Stimulated activated CD4-positive, alpha-beta T cell treated with anti-CD3 and anti-CD28 coated beads, Interleukin-4, amount 100 ng/mL, for 4 hours (primary cell): ENCODE measurements at places on chromosomes 5 and 9.

- no peak for DNase-seq
Observed at GRCh38 chr5:76689321-76690036, 26.4 kb upstream of the F2R start.

DNA sequence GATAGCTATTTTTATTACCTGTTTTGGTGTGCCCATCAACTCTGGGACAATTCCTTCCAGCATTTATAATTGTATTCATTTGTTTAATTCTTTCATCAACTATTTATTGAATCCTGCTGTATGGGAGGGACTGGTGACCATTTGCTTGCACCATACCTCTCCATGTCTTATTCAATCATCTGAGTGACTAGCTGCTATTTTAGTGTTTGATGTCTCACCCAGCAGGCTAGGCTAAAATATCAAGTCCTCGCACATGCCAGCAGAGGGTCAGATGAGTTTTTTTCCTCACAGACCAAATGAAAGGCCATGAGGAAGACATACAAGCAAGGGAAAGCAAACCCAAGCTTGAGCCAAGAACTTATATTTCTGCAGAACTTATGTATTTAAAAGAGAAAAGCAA, 63.9 kb downstream of the CETN3 start:
- no peak for DNase-seq

- DNase-seq: no peak
Observed at GRCh38 chr5:24767086-24767485, 122.3 kb upstream of the CDH10 start.

GRCh38 chr5:100772006-100772405, 131.1 kb downstream of the ST8SIA4 start:
- no peak for DNase-seq

DNA sequence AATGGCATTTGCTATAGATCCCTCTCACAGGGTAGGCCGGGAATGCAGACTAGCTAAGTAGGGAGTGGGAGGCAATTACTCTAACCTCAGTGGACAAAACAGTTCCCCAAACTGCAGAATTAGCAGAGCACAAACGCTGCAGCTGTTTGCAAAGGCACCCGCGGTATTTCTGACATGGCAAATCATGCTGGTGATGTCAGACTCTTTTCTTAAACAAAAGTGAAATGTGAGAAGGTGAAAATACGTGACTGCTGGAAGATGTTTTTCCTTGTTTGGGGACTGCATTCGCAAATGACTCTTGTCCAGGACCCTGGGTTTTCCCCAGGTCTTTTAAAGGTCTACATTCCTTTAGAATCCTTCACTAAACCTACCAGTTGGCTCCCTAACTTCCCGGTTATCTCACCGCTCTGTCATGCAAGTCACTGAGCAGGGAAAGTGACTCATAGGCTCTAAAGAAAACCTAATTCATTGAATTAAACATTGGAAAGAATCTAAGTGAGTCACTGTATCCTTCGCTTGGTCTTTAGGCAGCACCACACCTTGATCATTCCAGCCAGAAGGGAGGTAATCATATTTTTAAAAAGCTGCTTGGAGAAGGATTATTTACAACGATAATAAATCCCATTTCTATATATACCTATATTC, 91.5 kb upstream of the DNAH5 start:
- no peak for DNase-seq

DNA sequence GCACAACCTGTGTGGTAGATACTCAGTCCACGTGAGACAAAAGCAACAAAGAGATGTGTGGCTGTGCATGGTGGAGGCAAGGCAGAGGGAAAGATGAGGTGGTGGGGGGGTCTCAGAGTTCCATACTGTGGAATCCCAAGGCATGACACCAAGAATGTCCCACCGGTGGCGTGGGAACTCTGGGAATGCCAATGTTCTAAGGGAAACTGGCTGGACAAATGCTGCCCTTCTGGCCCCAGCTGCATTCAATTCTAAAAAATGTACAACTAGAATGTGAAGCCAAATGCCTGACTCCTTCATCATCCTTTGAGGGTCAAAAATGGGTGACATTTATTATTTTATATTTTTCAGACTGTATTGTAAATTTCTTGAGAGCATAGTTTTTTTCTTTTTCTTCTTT, 58.2 kb upstream of the EQTN start:
- no peak for DNase-seq

- DNase-seq: no peak
Observed at GRCh38 chr5:55102348-55102747, at the start of gene GZMA. Gene GZMA (plus strand): TSS chr5:55102646. CDS start chr5:55102683, 37 bp downstream.

GRCh38 chr9:16180546-16180945, 627.7 kb downstream of the CCDC171 start:
- DNase-seq: no peak

- no peak for DNase-seq
Observed at GRCh38 chr5:124627815-124628595, 118.4 kb downstream of the ZNF608 start.

DNA sequence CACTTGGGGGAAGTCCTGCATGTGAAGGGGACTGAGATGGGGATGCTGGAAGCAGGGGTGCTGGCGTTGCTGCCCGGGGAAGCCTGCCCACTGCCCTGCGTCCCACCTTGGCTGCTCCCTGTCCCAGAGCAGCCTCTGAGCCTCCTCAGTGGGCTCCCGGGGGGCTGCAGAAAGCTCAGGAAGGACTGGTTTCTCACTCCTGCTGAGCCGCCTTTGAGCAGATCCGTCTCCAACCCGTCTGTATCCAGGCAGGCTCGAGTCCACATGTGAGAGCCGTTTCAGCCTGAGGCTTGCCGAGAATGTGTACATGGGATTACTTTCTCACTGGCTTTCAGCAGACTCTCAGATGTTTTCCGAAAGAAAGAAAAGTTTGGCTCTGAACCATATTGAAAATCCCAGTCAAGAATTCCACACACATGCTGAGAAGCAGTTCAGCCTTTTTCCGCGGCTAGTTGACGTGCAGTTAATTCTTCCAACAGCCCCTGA, 95.3 kb upstream of the COL5A1 start:
- no peak for DNase-seq

DNA sequence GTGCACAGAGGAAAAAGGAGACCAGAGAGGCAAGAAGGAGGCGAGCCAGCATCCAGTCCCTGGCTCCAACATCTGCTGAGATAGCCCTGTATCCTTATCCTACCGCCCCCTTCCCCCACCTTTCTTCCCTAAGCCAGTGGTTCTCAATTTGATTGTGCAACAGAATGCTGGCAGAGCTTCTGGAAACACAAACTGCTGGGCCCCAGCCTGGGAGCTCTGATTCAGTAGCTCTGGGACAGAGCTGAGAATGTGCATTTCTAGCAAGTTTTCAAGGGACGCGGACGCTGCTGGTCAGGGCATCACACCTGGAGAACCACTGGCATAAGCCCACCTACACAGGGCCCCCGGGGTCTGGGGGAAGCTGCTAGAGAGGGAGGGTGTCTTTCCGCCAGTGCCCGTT, 21.1 kb downstream of the AK8 start:
- DNase-seq: no peak

DNA sequence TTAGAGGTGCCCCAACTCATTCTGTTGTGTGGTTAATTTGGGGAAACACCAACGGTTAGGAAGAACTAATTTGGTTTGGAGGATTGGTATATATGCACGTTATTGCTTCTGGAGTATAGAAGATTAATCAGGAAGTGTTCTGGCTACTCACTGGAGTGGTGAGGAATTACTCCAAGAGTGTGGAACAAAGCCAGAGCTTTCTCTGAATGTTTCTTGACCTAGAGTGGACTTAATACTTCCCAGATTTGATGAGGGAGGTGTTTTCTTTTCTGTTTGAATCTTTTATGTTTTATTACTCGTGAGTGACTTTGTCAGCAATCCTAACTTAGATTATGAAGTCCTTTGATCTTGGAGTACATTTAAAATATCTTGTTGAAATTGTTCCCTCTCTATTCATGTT, 163.7 kb downstream of the MAN2A1 start:
- no peak for DNase-seq

GRCh38 chr9:16364347-16364746, 506.1 kb downstream of the BNC2 start:
- no peak for DNase-seq

DNA sequence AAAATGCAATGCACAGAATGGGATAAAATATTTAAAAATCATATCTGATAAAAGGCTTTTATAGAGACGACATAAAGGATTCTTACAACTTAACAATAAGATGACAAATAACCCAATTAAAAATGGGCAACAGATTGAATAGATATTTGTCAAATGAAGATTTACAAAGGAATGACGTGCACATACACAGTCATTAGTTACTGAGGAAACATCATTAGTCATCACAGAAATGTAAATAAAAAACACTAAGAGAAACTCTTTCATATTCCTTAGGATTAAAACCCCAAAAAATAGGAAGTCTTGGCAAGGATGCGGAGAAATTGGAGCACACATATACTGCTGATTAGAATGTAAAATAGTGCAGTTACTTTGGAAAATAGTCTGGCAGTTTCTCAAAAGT, 1886.0 kb upstream of the CDH6 start:
- DNase-seq: no peak

DNA sequence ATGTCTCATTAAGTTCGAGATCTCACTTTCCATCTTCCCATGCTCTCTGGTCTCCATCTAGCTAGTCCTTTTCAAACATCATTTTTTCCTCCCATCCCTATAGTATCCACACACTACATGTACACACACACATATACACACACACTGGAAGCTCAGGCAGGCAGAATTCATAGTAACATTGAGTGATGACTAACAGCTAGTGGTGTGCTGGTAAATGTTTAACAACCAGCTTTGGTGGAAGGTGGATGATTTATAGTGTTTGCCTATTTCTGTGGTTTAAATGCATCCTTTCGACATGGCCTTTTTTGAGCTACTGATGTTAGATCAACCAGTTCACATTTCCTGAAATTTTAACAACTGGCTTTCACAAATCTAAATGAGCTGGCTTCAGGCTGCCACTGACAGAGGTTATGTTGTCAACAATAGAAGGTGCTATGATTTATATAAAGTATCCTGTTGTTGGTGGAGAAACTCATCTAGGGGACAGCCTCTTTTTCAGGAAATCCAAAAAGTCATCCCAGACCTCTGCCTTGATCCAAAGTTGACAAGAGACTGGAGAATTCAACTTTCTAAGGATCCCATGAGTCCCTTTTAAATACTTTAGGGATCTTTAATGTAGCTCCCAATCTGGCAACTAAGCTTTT, 117.8 kb downstream of the CCDC192 start:
- DNase-seq: no peak

GRCh38 chr5:2472670-2473069, 278.8 kb downstream of the IRX2 start:
- DNase-seq: no peak

- no peak for DNase-seq
Observed at GRCh38 chr5:121797681-121798518, 53.8 kb upstream of the FTMT start.

DNA sequence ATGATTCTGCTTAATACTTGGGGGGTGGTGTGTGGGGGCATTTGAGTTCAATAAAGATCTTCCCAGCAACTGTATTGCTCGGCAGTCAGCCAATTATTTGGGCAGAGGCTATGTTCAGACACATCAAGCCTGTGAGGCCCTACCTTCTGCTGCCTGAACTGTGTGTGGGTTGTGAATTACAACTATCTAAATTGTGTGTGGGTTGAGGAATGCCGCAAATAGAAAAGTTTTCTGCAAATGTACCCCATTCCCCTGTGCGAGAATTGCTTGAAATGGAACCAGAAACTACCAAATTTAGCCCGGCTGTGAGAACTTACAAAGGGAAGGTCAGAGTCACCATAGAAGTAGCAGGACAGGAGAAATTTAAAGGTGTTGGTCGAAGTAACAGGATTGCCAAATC, 360.0 kb upstream of the PIK3R1 start:
- DNase-seq: no peak

DNA sequence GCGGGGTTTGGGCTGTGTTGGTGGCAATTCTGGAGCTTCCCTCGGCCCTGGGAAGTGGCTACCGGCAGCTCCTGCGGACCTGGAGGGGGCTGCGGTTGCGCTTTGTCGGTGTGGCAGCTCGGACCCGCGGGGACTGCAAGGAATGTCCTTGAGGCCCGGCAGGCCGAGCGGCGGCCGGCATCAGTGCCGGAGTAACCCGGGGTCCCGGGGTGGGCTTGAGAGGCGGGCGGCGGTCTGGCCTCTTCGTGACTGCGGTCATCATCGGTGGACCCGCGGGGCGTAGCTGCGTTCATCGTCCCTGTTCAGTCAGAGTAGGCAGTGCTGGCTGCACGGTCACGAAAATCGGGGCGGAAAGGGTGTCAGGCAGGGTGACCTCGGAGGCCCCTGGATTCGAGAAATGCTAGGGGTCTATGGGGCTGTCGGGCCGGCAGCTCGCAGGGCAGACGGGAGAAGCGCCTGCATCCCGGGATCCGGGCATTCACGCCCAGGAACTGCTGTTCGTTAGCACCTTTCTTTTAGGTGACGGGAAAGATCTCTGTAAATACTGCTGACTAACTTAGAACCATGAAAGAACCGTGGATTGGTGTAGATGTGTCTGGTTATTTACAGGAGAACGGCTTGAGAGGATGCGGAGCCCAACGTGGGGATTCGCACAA, 474 bp downstream of the HMGCR start:
- DNase-seq: peak; percentile 27

- no peak for DNase-seq
Observed at GRCh38 chr9:117706421-117707116, 2.4 kb downstream of the TLR4 start.

DNA sequence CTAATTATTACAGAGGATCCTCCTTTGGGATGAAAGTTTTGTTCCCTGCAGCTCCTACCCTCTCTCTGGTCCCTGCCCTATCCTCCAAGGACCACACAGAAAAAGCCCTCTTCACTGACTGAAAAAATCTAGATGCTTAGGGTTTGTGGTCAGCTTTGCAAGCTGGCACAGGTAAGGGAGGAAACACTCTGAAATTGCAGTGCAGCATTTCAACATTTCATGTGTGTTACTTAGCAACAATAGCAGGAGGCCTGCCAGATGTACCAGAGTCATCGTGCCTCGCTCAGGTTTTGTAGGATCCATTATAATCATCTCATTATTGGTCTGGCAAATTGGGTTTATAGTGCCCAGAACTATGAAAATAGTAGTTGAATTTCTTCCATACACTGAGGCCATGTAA, 109.5 kb downstream of the PALM2AKAP2 start:
- no peak for DNase-seq

- DNase-seq: no peak
Observed at GRCh38 chr5:168578538-168579487, at the start of gene PANK3. Gene PANK3 (minus strand): TSS chr5:168579368. CDS start chr5:168579283, 85 bp downstream.

DNA sequence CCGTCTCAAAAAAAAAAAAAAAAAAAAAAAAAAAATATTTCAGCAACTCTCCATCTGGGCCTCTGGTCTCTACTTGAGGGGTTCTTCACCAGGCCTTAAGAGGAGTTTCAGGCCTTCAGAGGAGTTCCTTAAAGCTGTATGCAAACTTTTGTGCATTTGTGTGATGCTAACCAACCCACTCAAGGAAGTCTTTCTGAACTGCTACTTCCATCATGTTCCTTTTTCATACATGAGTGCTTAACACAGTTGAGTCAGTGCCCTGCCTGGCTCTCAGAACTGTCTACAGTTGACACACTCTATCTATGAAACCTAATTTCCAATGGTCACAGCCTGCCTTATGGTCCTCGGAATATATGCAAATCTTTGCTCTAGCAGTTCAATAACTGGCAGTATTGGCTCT, 146.5 kb downstream of the MEF2C start:
- no peak for DNase-seq

- no peak for DNase-seq
Observed at GRCh38 chr5:59140133-59140532, 557.3 kb downstream of the RAB3C start.
